ENCODE measurements at places on chromosomes 16 and 17.

GRCh38 chr16:8908810-8909468 lies 26.8 kb downstream of the LITAFD start:
- DNase-seq = no peak

DNA sequence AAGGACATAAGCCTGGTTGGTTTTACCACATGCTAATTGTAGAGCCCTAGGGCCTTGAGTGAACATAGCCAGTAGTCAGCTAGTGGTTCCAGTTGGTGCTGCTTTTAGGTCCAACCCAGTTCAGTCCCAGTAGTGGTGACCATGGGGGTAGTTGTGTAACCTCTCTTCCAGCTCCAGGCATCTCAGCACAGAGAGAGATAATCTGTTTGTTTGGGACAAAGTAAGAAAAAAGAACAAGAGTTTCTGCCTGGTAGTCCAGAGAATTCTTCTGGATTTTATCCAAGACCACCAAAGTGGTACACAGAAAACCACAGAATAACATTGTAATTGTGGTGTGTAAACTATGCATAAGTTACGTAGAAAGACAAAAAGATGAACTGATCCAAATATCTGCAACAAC lies 5.2 kb upstream of the CCL13 start:
- DNase-seq = no peak

- DNase-seq = no peak
Observed at GRCh38 chr17:73453090-73453489, 141.3 kb upstream of the CDC42EP4 start.

DNA sequence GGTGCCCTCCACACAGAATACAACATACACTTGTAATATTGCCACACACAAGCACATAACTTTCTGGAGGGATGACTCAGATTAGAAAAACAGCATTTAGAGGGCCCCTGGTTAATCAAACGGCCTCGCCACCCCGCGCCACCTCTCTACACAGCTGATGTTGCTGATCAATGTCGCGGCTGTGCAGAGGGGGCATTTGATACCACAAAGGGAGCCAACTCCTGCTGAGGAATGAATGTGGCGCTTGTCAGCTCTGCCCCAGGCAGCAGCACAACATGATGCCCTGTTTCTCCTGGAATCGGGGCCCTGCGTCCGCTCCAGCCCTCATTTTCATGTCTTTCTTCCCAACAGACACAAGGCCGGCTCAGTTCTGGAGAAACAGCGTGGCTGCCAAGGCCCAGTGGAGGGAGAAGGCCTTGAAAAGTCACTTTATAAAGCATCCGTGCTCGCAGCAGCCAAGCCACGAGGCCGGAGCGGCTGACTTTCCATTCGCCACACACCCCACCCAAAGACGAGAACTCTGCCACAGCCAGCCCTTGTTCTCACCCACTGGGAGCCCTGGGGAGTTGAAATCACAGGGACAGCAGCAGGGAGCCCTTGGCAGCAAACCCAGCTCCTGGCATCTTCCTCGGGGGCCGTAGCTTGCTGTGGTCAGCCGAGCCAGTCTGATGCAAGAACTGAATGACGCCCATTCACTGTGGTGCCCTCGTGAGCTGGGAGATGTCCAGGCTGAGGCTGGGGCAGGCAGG lies 65.6 kb downstream of the XYLT1 start:
- no peak for DNase-seq

DNA sequence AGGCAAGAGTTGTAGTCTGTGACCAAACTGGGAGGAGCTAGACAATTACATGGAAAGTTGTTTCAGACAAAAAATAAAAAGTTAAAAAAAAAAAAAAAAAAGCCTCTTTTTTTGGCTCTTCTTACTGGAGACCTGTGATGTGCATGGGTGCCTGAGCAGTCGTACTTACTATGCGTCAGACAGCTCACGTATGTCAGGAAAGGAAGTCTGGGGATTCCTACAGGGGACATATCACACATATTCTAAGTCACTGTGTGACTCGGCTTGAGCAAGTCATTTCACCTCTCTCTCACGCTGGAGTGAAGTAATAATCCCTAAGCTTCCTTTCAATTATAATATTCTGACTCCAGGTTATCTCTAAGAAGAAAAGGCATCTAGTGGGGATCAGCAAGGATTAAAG lies 6.0 kb downstream of the SLFN14 start:
- DNase-seq = no peak

GRCh38 chr17:3610523-3610922 lies 1.3 kb upstream of the TRPV1 start:
- DNase-seq = no peak

- no peak for DNase-seq
Observed at GRCh38 chr17:73561111-73561510, 83.1 kb downstream of the SDK2 start.

GRCh38 chr16:30786936-30787612 lies at the start of gene ZNF629:
ZNF629 (minus strand) TSS chr16:30787205; CDS start chr16:30784482, 2,723 bp downstream.
- no peak for DNase-seq

- DNase-seq = no peak
Observed at GRCh38 chr17:82372249-82373071, 895 bp downstream of the UTS2R start.

DNA sequence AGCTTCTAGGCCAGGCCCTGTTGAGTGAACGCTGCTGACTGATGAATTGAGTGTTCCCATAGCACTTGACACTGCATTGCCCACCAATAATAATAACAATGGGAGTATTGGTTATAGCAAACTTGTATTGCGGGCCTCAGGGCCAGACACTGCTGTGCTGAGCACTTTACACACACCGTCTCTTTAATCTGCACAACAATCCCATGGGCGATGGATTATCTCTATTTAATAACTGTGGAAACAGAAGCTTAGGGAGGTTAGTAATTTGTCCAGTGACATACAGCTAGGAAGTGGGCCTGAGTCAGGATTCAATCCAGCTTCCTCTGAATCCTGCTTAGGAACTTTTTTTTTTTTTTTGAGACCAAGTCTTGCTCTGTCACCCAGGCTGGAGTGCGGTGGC lies 11.2 kb downstream of the ARHGAP23 start:
- no peak for DNase-seq

- no peak for DNase-seq
Observed at GRCh38 chr17:17985555-17985954, 12.9 kb downstream of the DRC3 start.

- DNase-seq = no peak
Observed at GRCh38 chr17:27384261-27384701, 72.0 kb upstream of the KSR1 start.

DNA sequence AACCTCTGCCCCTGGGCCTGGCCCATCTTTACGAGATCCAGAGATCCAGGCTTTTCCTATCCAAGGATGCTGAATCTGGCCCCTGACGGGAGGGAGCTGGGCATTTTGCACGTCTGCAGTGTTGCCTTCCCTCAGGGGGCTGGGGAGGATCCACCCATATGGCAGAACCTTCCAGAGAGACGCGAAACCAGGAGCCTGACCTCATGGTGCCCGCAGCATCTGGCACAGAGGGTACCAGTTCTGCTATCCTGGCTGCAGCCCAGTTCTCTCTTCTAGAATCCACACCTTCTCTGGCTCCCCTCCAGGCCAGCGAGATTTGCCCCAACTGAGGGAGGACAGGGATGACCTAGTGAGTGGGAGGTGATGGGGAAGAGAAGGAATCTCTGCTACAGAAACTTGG lies 20.5 kb upstream of the ZNF652 start:
- DNase-seq = no peak

DNA sequence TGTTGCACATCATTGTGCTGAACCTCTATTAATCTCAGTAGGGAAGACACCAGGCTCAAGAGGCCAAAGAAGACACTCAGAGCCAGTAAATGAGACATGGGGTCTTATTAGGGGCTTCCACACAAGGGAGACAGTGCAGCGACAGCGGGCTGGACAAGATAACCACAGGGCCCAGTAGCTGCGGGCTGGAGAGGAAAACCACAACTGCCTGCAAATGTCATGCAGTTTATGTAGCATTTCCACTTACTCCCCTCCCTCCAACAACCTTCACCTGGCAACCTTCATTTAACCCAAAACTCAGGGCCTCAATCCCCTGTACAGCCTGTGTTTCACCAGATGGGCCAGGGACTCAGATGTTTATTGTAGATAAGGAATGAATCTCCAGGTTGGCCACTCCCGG lies 185.6 kb downstream of the UTP18 start:
- no peak for DNase-seq

DNA sequence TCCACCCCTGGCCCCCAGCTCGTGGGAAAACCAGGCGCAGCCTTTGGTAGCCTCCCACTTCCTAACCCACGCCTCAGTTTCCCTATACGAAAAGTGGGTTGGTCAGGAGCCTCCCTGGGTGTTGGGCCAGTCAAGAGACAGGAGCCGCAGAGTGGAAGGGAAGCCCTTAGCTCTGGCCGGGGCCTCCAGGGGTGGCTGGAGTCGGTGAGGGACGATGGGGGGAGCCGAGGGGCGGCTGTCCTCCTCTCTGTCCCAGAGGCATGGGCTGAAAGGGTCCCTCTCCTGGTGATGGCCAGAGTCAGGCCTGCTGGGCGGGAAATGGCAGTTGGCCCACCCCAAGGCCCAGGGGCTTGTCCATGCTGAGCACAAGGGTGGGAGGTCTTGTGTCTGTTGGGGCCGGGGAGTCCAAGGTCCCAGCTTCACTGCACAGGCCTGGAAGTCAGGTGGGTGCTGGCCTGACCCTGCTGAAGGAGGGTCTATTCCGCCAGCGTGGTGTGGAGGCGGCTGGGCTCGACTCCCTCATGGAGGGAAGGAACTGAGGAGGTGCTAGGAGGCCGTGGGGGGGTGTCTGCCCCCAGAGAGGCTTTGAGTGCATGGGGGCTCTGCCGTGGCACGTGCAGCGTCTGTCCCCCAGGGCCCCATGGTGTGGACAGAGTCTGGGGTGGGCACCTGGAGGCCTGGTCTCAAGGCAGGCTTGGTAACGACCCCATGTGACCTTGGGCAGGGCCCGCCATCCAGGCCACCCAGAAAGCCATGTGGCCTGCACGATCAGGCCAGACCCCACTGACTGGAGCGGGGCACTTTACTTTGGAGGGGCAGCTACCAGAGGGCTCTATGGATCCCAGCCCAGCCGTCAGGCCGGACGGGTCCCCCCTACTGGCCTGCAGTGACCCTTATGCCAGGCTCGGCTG lies 1.1 kb downstream of the SLC16A3 start:
- DNase-seq = no peak

GRCh38 chr16:85004587-85005205 lies 6.6 kb downstream of the ZDHHC7 start:
- DNase-seq = no peak

- no peak for DNase-seq
Observed at GRCh38 chr17:62178579-62178978, 113.5 kb upstream of the MED13 start.

DNA sequence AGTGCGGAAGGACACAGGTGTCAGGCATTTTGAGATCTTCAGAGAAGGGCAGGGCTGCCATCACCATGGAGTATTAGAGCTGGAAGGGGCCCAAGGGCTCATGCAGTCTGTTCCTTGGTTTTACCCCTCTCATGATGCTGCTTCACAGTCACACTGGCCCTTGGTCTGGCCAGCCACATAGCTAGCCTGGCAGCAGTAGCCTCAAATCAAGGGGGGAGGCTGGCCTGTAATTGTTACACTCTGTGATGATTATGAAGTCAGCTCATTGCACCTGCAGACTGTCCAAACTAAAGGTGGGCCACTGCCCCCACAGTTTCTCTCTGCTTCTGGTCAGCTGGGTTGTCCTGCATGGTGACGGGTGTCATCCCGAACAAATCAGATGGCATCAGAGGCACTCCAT lies at the start of gene FNDC8:
FNDC8 (plus strand) TSS at position 301 of the 400 bp plus-strand sequence; CDS start at position 380, 79 bp downstream.
- no peak for DNase-seq

- DNase-seq = no peak
Observed at GRCh38 chr17:56918916-56919315, 5.1 kb upstream of the TRIM25 start.

DNA sequence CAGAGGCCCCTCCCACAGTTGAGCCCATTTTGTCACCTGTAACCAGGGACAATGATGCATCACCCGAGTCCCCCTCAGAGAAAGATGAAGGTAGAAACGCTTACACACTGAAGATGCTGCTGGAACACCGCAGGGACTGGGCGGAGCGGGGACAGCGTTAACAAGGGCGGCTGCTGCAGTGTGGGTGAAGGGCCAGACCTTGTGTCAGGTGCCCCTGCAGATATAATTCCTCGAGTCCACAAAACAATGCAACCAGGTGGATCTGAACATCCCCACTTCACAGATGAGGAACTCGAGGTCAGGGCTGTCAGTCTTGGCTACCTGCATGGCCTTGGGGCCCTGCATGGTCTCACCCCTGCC lies 6.3 kb upstream of the MAPK7 start:
- no peak for DNase-seq

GRCh38 chr16:49833085-49833484 lies 22.8 kb downstream of the ZNF423 start:
- no peak for DNase-seq

GRCh38 chr17:64974750-64975317 lies 55.6 kb upstream of the LRRC37A3 start:
- no peak for DNase-seq

- no peak for DNase-seq
Observed at GRCh38 chr17:5509482-5509881, 23.1 kb downstream of the MIS12 start.

- no peak for DNase-seq
Observed at GRCh38 chr17:57442401-57442823, 186.1 kb downstream of the MSI2 start.

DNA sequence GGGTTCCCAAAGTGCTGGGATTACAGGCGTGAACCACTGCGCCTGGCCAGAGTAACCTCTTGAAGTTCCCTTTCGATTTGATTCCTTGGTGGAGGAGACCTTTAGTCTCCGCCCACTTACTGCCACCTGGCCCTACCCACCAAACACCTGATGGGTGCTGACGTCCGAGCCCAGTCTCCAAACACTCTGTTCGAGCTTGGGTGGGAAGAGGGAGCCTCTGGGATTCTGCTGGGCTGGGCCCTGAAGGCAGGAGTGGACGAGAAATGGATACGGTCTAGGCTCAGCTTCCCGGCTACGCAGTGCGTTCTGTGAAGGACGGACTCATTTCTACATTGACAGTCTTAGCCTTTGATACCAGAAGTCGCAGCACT lies 870 bp upstream of the ITGA3 start:
- peak; percentile 7 for DNase-seq

- no peak for DNase-seq
Observed at GRCh38 chr17:78230252-78230962, 1.0 kb upstream of the TMEM235 start.

DNA sequence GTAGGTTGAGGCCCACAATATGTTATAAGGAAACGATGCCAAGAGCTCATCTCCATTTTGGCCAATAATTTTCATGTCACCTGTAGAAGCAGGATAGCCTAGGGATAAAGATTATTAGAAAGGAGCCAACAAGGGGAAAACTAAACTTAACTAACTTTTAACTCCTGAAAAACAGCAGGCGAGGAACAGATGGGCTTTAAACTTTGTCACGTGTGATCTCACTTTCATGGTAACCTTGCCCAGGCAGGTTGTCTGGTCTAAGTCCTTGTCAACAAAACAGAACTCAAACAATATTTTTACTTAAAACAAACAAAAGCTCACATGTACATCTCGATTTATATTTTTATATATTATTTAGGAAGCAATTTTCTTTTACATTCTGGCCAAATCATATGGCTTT lies 1672.0 kb downstream of the TP53TG3F start:
- no peak for DNase-seq
